Fibroblast of skin of right biceps (primary cell): ENCODE measurements at places on chromosomes 13 and 19.

- no peak for DNase-seq
Measured at GRCh38 chr19:41288673-41289530, 21.1 kb upstream of the CCDC97 start.

- no peak for DNase-seq
Measured at GRCh38 chr13:34411177-34411576, 530.9 kb upstream of the NBEA start.

DNA sequence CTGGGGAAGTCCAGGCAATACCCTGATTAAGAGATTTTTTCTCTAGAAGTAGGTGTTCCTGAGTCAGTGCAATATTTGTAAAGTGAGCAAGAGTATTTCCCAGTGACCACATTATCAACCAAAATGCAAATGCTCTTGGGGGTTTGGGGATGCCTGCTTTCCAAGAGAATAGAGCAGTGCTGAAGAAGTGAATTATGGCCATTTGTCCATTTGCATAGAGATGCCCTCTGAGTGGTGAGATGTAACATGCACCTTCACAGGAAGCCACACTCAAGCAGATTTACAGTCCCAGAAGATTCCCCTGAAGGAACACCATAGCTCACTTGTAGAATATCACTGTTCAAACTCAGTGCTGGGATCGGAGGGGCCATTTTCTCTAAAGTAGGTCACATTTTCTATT, 71.8 kb downstream of the TNFSF11 start:
- DNase-seq: peak; percentile 15

GRCh38 chr19:52214241-52214640, 24.4 kb downstream of the PPP2R1A start:
- DNase-seq: no peak

GRCh38 chr13:113665597-113666328, 1.3 kb upstream of the GRK1 start:
- DNase-seq: no peak

GRCh38 chr13:95471960-95472359, 80.6 kb upstream of the CLDN10 start:
- DNase-seq: no peak

- DNase-seq: peak; percentile 55
Measured at GRCh38 chr19:10173527-10173926, 21.2 kb downstream of the DNMT1 start.

- no peak for DNase-seq
Measured at GRCh38 chr13:87792878-87793277, 121.7 kb downstream of the SLITRK5 start.

DNA sequence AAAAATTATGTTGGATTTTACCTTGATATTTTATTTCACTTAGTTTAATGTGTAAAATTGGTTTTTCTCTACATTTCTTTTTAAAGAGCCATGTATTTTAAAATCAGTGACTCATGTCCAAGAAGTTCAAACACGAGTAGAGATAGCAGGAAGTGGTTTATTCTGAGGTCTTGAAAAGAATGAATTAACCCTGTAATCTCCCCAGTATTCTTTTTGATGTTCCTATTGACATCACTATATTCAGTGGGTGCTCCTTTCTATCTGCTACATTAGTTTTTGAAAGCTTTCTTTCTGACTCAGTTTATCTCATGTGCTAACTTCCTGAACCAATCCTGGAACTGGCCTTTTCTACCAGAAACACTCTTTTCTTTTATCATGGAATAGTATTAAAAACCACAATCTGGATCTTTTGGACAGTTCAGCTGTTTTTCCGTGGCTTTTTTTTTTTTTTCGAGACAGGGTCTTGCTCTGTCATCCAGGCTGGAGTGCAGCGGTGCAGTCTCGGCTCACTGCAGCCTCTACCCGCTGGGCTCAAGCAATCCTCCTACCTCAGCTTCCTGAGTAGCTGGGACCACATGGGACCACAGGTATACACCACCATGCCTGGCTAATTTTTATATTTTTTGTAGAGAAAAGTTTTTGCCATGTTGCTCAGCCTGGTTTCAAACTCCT, 114.9 kb downstream of the PCCA start:
- peak; percentile 82 for DNase-seq
